Stimulated activated CD8-positive, alpha-beta memory T cell treated with anti-CD3 and anti-CD28 coated beads, Interleukin-7, amount 100 ng/mL, for 4 hours (primary cell): ENCODE measurements at places on chromosomes 6 and 20.

- DNase-seq: no peak
Measured at GRCh38 chr6:139839506-139840156, 465.2 kb upstream of the CITED2 start.

- no peak for DNase-seq
Measured at GRCh38 chr20:32962053-32962452, 42.2 kb downstream of the SUN5 start.

- peak; percentile 60 for DNase-seq
Measured at GRCh38 chr6:36387440-36388303, at the start of gene ETV7. Gene ETV7 (minus strand): TSS chr6:36387669. CDS start chr6:36387541, 128 bp downstream.

GRCh38 chr20:61752576-61752975 lies 313.1 kb downstream of the TAF4 start:
- DNase-seq: no peak

DNA sequence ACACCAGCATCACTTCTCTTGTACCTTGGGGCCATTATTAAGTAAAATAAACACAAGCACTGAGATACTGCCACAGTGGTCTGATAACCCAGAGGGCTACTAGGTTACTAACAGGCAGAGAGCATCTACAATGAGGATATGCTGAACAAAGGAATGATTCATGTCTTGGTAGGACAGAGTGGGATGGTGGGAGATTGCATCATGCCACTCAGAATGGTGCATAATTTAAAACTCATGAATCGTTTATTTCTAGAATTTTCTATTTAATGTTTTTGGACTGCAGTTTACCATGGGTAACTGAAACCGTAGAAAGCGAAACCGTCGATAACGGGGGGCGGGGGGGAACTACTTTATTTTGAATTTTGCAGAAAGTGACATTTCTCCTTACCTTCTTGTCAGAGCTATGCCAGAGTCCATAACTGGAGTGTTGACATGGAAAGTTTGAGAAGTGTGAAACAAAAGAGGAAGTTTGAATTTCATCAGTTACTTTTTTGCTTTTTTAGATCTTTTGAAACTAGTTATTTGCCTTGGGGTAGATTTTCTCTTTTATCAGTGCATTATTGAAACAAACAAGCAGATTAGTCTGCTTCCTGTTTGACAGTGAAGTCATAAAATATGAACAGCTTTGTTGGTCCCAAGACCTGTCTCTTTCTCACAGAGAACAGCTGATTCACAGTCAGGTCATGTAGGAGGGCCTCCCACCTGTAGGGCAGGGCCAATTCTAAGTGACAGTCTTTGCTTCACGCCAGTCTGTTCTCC lies 124.9 kb downstream of the KLHL32 start:
- DNase-seq: no peak

GRCh38 chr20:64171211-64171610 lies 7.0 kb downstream of the MYT1 start:
- DNase-seq: no peak

DNA sequence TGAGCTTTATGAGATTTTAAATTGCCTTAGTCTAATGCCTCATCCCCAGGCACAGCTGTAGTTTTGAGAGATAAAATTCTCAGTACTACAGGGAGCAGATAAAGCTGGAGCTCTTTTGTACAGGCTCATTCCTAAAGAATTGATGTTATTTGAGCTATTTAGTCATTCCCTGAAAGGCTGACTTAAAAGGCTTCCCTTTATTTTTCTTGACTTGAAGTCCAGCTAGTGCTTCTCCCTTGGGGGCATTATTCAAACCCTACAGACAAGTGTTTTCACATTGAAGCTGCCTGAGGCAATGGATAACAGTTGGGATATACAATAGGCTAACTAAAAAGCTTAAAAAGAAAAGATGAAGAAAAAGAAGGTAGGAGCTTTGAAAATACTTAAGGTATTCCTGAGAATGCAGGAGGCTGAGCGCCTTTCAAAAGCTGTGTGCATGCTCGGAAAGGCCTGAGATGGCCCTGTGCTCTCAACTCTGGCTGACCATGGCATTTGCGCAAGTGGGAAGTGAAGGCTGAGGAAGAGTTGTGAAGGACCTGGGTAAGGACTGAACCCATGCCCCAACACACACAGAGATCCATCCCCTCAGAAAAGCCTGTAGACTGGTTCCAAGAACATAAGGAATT lies 315.1 kb downstream of the SMOC2 start:
- DNase-seq: no peak

- no peak for DNase-seq
Measured at GRCh38 chr6:79810185-79810705, 137.1 kb downstream of the ELOVL4 start.

- no peak for DNase-seq
Measured at GRCh38 chr6:127484212-127484863, 25.1 kb upstream of the KIAA0408 start.

- no peak for DNase-seq
Measured at GRCh38 chr6:138004430-138005287, 102.6 kb downstream of the PERP start.

DNA sequence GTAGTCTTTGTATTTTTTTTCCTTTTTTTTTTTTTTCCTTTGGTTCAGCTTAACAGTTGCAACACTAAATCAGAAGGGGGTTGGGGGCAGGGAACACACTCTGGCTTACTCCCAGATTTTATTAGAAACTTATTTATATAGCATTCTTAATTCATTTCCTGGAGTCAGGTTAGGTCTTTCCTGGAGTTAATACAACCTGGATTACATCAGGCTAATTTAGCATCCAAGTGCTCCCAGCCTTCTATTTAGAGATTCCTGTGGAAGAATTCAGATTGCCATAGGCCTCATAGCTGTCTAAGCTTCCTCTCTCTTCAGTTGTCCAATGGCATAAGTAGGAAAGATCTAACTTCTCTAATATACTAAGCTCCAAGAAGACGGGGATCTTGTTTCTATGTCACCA lies 35.8 kb upstream of the PKHD1 start:
- DNase-seq: no peak

- no peak for DNase-seq
Measured at GRCh38 chr20:24789877-24790276, 159.2 kb upstream of the CST7 start.

DNA sequence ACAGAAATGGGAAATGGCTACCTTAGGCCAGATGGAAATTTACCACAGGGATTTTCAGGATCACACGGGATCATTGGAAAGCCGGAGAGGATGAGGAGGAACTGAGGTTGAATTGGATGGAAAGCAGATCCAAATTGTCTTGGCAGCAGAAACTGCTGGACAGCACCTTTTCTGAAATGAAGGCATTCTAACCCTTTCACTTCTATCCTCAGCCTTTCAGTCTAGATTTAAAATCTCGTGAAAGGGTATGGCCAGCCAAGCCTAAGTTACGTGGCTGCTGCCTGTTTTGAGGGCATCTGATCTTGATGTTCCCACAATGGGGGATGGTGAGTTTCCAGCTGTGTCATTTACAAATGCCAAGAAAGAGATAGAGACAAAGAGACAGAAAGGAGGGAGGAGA lies 358.2 kb downstream of the KIF16B start:
- no peak for DNase-seq

DNA sequence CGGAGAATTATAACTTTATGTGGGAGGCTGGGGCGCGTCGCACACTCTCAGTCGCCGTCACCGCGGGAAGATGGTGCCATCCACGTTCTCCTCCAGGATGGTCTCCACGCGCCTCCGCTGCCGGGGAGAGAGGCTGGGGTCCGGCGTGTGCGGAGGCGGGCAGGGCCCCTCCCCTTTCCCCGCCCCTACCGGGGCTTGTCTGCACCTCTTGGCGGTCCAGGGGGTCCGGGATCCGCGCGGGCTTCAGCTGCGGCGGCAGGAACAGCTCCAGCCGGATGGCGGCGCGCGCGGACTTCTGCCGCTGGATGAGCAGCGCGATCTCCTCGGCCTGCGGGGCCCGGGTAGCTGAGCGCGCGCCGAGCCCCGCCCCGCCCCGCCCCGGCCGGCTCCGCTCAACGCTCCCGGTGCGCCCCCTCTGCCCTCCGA lies 807 bp downstream of the LKAAEAR1 start:
- no peak for DNase-seq

GRCh38 chr20:57308451-57309271 lies 20.9 kb upstream of the SPO11 start:
- DNase-seq: no peak

- DNase-seq: no peak
Measured at GRCh38 chr6:108115598-108116058, 41.1 kb upstream of the OSTM1 start.

DNA sequence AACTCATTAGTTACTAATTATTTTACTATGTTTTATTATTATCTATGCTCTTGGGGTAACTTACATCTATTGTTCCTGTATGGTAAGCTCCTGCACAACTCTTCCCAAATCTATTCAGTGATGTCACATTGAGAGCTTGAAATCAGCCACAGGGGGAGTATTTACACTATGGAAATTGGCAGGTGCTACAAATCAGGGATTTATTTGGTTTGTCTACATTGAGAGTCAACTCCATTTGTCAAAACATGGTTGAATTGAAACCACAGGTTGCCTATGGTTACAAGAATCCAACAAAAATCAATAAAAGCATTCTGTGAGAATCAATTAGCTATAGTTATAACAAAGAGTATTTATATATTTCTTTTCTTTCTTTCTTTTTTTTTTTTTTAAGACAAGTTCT lies 3.9 kb upstream of the FITM2 start:
- no peak for DNase-seq

GRCh38 chr20:20138301-20139064 lies 86.2 kb downstream of the CFAP61 start:
- DNase-seq: no peak
